Activated T-helper 1 cell treated with anti-CD3 and anti-CD28 coated beads, Interleukin-2, amount 50 U/mL, for 16 hours (primary cell): ENCODE measurements at places on chromosomes 16 and 17.

GRCh38 chr16:12317856-12318537 lies 341.5 kb downstream of the SNX29 start:
- no peak for DNase-seq

GRCh38 chr16:77897129-77897437 lies 108.7 kb downstream of the VAT1L start:
- DNase-seq, result no peak

DNA sequence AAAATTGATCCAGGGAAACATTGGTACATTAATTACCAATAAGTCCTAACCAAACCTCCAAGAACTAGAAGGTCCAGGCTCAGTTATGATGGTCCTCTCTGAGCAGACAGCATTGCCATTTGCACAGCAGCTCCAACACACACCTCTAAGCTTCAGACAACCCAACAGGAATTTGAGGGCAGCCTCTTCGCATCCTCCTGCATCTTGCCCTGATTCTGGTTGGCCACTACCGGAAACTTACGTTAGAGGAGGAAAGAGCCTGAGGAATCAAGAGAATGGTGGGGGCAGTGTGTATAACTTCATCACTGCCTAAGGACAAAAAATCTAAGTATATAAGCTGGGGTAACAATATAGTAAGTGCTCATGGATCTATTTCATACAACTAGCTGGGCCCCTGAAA lies 15.7 kb downstream of the FAM117A start:
- no peak for DNase-seq

DNA sequence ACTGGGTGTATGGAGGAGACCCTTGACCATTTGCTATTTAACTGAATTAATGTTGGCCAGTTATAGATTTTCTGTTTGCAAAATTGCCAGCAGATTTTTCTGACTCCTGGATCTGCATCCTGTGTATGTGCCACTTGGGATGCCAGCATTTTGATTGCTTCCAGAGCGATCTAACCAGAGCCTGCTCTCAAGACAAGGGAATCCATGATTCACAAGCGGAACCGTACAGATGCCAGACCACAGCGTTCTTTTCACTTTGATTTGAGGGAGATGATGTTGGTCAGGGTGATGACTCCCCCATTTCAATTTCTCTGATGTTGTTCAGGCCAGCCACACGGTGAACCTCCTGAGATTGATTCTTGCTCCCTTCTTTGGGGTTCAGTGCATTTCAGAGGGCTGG lies 228.7 kb downstream of the CDH13 start:
- DNase-seq, result no peak

DNA sequence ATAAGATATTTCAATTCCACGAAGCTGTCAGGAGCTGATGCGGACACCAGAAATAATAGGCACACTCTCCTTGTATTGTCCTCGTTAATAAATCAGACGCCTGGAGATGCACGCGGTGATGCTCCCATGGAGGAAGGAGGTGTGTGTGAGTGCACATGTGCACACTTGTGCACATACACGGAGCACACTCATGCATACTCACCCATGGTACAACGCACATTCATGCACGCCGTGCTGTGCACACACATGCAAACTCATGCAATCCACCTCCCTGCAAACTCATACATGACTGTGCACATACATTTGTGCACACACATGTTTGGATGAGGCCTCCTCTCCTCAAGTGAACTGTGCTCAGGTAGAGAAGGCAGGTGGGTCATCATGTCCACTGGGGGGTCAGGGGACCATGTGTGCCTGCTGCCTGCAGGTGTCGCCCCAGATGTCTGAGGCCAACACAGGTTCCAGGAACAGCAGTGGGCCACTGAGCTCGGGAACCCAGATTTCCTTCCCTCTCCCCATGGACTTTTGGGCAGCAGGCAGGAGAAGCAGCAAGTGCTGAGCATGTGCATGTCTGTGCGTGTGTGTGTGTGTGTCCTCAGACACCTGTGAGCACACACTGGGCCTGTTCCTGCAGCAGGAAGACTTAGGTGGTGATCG lies 165.3 kb downstream of the SDK2 start:
- DNase-seq, result no peak
